NCI-H460 (cell line): ENCODE measurements at places on chromosomes 7 and 10.

DNA sequence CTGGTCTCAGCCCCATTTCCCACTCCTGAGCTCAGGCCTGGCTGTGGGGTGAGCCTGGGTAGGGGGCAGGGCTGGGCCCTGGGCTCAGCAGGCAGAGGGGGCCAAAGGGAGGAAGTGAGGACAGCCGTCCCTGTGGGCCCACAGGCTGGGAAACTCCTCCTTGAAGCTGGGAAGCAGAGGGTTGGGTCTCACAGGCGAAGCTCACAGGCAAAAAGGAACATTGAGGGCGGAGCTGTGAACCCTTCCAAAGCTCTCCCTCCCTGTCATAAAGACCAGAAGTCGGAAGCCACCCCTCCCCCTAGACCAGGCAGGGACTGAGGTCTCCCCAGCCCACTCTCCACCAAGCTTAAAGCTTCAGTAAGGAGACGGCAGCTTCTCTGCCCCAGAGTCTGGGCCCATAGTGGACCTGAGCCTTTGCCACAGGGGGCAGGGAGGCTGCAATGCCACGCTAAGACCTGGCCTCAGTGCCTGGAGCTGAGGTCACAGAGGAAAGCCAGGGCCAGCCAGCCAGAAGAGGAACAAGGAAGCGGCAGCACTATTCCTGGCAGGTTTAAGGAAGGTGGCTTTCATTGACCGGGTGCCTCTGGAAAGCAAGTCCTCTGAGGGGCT, 1.0 kb upstream of the KCP start:
- DNase-seq, result no peak

DNA sequence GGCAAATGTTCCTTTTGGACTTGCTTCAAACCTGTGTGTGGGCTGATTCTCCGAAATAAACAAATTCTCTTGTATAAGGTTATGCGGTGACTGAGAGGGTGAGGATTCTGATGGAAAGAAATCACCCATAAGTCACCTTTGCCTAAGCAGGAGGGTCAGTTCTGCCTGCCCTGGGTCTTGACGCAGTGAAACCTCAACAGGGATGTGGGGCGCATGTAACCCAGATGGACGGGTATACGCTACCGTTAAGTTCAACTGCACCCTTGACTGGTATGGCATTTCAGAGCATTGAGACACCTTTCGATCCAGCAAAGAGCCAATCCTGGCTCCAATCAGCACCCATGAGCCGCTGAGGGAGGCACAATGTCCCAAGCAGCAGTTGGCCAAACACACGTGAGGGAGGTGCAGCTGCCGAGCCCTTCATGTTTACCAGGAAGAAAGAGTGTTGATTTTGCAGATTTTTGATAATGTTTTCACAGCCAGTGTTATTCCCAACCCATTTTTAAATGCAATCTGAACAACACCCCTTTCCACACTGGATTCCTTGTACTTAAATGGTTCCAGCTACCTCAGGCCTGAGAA, 48.1 kb downstream of the SORBS1 start:
- no peak for DNase-seq

DNA sequence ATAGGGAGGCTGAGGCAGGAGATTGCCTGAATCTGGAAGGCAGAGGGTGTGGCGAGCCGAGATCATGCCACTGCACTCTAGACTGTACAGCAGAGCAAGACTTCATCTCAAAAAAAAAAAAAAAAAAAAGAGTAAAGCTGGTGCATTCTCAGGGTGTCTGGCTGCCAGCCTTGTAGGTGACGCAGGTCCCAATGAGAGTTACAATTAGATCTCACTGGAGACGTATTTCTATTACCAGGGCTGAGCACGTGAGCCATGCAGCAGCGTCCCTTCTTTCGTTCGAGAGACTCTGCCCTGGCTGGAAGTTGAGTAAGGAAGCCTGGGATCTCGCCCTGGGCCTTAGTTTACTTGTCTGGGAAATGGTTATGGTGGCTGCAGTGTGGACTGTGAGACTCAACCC, 22.4 kb upstream of the ZMIZ1 start:
- DNase-seq, result no peak

GRCh38 chr7:105098863-105099515, 85.0 kb downstream of the KMT2E start:
- no peak for DNase-seq

DNA sequence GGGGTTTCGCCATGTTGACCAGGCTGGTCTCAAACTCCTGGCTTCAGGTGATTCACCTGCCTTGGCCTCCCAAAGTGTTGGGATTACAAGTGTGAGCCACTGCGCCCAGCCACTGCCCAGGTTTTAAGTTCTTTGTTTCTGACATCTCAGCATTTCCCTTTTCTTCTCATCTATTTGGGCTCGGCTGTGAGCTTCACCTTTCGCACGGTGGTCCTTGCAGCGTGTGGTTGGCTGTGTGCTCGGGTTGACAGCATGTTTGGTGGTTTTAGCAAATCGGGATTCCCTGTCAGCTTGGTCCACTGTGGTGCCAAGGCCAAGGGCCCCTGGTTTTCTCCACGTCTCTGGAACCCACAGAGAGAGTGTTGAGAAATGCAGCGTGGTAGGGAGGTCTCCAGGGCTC, 138.8 kb downstream of the DNAJB6 start:
- DNase-seq, result no peak

GRCh38 chr10:74816824-74817498, 9.4 kb upstream of the KAT6B start:
- DNase-seq, result no peak

DNA sequence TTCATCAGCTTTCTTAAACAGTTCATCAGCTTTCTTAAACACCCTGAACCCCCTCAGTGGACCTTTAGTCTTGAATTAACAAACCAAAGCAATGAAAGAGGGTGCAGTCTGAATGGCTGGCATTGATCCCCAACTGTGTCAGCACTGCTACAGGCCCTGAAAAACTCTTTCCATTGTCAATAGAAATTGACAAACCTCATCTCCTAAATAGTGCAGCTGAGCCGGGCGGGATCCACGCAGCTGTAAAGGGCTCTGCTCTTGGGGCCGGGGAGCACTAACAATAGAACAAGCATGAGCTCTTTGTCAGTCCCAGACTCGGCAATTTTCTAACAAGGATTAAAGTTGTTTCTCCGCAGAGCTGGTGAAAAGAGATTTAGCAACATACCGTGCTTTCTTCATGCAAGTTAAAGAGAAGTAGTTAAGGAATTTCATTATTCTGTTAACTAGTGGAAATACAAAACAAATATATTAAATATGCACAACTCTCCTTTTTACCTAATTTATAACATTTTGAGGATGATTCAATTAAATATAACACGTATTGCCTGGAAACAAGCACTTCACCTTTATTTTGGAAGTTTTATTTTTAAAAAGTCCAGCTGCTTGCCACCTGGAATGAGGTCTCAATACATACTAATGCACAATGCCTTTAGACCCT, 24.7 kb upstream of the FEZF1 start:
- DNase-seq, result no peak

DNA sequence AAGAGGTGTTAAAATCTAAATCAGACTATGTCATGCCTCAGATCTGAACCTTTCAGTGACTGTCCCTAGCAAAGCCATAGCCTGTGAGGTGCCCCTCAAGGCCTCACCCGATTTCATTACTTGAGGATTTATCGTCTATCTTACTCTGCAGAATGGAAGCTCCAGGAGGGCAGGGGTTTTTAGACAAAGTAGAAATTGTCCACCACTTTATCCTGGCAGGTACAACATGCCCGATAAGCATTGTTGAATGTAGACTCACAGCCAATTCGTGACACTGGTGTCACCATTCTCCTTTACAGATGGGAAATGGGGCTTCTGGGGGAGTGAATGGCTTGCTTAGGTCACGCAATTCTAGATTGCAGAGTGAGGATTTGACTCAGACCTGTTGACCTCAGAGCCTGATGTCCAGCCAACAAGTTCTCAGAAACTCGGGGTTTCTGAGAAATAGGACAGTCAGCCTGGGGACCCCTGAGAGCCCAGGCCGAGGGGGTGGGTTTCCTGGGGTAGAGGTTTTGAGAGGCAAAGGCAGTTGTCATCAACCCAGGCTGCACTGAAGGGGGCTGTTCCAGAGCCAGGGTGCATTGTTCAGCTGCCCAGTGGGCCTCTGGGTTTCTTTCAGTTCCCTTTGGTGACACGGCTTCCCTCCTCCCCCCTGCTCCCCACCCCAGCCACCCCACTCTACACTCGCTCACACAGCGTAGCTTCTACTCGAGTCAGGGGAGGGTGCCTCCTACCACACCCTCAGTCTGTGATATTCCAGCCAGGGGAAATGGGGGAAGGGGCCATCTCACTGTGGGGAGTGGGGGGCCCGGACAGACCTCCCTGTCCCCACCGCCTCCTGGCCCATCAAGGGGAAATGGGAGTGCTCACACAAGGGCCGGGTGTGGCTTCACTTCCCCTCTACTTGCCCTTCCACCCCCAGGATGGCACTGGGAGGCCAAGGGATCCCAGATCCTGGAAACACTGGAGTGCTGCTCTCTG, 3.1 kb upstream of the IRF5 start:
- no peak for DNase-seq

DNA sequence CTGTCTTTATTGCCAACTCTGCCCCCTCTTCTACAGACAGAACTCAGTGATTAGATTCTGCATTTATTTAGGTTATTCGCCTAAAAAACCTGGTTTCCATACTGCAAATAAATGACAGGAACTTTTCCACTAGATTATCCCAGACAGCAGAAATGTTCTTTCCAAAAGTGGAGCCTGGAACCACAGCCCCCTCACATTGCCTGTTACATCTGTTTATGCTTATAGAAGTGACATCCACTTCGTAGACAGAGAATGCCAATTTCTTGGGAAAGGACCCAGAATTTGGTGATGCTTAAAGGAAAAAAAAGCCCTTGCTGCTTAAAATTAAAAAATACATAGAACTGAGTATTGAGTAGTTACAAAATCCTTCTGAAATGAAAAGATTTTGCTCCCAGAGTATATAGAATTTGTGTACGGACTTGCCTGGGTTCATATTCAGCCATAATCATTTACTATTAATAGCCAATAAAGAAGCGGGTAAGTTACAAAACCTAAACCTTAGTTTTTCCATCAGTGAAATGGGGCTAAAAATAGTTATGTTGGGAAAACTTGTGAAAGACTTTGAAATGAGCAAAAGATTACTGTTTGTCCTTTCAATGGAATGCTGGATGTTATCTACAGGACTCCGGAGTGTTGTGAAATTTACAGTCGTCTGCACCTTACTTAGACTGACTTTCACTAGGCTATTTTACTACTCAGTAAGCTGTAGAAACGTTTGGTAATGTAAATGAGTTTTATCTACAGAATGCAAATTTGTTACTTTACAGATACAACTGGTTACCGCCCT, 1.1 kb upstream of the PPP1R9A start:
- no peak for DNase-seq

GRCh38 chr7:33706771-33707200, 198.6 kb upstream of the BMPER start:
- DNase-seq, result no peak

GRCh38 chr10:101893510-101894120, 50.0 kb upstream of the KCNIP2 start:
- DNase-seq, result no peak
